Breast epithelium (tissue), 4 donors: ENCODE measurements at places on chromosomes 16 and 17.
A peak's percentile ranks its signal among the peaks of the same experiment; 100 is the strongest.

DNA sequence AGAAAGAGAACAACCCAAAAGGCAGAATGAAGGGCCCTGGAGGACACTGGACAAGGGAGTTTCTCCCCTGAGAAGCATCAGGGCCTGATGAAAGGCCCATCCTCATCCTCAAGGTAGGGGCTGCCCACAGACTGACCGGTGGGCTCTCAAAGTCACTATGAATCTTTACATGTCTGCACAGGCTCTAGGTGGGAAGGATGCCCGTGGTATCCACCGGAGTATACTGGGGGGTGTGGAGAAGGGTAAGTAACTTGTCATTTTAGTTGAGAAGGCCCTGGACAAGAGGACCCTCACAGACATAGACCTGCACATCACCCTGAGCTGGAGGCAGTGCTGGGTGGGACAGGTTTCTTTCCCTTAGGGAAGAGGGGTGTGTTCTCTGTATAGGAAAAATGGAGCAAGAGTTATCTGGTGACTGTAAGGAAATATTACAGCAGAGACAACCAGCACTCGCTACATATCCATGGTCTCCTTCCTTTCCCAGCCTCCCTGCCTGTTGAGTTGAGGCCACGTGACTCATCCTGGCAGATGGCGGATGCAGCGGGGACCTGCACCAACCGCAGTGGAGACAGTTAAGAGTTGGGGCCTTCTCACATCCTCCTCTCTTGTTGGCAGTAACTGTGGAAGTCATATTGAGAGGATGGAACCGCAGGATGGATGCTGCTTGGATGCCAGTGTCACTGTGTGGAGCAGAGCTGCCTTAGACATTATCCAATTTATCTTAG is 45.6 kb upstream of the KCNJ12 start:
- no peak for DNase-seq

DNA sequence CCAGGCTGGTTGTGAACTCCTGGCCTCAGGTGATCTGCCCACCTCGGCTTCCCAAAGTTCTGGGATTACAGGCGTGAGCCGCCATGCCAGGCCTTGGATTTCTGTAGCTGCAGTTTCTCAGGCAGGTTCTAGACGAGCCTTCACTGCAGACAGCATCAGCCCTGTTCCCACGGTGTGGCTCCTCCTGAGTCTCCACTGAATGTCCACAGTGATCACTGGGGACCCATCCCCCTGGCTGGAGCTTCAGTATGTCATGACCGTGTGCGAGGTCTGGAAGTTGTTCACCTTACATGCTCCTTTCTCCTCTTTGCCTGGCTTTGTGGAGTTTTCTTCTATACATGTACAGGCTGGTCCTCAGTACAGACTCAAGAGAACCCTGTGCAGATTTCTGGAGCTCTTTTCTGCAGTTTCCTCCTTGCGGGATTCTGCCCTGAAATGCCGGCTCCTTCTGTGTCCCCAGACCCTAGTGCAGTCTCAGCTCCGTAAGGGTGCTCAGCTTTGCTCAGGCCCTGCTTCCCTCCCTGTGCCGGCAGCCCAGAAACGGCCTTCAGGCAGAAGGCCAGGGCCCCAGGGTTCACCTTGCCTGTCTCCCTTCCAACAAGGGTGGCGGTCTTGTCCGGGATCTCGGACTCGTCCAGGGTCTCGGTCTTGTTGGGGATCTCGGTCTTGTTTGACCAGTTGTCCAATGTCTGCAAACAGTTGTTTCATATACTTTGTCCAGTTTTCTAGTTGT is 14.3 kb upstream of the FASN start:
- no peak for DNase-seq

DNA sequence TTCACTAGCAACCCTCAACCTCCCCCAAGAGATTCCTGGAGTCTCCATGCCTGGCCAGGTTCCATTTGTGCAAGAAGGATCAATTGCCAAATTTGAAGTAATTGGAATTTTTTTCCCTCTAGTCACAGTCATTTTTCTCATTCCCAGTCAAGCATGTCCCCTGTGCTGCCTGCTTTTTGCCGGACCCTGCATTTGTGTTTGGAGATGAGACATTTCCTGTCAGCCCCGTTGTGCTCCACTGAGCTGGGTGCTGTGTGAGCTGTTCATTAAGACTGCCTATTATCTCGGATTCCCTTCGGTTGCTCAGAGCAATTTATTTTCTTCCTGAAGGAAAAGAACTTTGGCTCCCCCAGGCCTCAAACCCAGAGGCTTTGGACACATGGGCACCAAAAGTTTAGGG is 201.0 kb upstream of the NLRP1 start:
- DNase-seq, result no peak

DNA sequence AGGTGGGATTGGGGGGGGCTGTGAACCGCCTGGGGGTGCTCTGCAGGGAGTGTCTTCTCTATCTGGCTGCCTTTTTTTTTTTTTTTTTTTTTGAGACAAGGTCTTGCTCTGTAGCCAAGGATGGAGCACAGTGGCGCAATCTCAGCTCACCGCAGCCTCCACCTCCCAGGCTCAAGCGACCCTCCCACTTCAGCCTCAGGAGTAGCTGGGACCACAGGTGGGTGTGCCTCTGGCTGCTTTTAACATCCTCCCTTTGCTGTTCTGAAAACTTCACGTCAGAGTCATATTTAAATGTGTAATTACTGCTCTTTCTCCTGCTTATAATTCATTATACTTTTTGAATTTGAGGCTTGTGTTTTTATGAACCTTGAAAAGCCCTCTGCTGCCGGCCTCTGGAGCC is 78.4 kb downstream of the ZNF778 start:
- DNase-seq, result no peak

DNA sequence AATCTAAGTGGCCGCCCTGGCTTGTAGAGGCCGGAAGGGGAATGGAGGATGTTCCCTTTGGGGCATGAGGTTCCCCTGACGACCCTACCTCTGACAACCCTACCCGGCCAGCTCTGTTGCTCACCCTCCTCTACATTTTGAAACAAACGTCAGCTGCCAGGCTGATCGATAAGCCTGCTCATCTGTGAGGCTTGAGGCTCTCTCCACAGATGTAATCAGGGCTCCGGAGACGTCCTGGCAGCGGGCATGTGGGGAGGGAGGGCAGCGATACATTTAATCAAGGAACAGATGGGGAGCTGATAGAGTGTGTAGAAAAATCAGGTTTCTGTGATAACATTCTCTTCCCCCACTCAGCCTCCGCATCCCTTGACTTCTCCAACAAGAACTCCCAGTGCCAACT is 212.3 kb upstream of the SDK2 start:
- DNase-seq, result no peak

DNA sequence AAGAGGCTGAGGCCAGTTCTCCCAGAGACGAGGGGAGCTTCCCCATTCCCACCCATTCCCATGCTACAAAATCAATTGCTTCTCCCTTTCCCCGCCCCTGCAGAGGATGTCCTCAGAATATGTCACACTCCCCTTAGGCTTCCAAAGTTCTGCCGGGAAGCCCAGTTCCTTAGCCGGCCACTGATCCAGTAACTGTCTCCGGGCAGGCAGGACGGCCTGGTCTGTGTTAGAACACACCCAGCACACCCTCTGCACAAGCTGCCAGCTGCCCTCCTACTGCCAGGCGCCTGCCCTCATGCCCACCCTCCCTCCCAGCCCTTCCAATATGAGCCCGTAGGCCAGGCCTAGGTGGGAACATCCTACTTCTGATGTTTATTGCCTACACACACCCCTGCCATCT is 31.1 kb downstream of the SGSM2 start:
- DNase-seq, result no peak

GRCh38 chr17:50139950-50140885 is 10.3 kb upstream of the SAMD14 start:
- peak; percentile 77 for DNase-seq

- DNase-seq, result no peak
These were observed 170.7 kb downstream of the SEC14L1 start for GRCh38 chr17:77311371-77311981.

DNA sequence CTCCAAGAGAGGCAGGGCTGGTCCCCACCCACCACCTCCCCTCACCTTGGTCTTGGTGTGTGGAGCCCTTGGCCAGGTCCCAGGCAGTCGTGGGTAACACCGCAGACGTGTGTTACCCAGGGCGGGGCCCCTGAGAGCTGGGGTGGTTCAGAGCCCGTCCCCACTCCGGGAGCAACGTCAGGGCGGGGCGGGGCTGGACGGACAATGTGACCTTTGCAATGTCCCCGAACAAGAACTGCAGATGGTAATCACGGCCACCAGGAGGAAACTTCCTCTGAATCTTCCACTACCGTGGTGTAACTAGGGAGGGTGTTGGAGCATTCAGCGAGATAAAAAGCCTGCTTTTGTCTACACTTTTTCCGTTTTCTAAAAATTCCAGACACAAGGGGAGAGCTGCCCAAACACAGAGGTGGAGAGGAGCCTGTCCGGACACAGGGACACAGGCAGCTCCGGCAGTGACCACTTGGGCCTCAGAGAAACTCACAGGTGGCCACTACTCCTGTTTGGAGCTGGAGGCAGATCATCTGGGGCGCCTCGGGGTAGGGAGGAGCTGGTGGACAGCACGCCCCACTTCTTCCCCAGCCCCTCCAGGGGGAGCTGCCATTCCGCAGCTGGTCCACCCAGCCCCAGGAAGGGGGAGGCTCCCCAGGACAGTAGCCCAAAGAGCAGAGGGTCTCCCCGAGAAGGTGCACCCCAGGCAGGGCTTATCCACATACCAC is 14.2 kb upstream of the SLC38A10 start:
- peak; percentile 92 for DNase-seq
